Suppressor macrophage treated with lipopolysaccharide for 4 hours (primary cell): ENCODE measurements at places on chromosomes 16 and 17.

DNA sequence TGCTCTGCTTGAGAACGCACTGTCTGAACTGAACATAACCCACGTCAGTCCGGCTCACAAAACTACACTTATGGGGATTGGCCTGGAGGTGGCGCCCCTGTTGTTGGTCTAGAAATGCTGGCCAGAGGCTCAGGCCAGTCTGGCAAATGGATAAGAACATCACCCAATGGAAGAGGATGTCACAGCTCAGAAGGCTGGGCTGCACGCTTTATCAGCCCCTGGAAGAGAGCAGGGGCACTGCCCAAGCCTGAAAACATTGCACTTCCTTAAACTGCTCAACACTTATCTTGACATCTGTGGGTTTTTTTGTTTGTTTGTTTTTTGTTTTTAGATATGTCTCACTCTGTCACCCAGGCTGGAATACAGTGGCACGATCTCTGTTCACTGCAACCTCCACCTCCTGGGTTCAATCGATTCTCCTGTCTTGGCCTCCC lies 24.8 kb upstream of the BPTF start:
- peak; percentile 80 for DNase-seq

GRCh38 chr16:82182266-82183003 lies 12.4 kb upstream of the MPHOSPH6 start:
- peak; percentile 31 for DNase-seq

GRCh38 chr16:64712026-64712425 lies 409.8 kb downstream of the CDH11 start:
- DNase-seq = no peak

- DNase-seq = no peak
Observed at GRCh38 chr17:71516149-71516548, 604.7 kb upstream of the SOX9 start.

DNA sequence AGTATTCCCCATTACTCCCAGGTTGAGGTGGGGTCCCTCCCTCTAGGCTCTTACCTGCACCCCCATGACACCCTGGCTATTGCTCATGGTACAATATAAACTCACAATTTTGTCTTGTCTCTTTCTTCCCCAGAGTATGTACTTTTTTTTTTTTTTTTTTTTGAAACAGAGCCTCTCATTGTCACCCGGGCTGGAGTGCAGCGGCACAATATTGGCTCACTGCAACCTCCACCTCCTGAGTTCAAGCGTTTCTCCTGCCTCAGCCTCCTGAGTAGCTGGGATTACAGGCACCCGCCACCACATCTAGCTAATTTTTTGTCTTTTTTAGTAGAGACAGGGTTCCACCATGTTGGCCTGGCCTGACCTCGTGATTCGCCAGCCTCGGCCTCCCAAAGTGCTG lies 8.5 kb downstream of the KANSL1 start:
- DNase-seq = no peak

- DNase-seq = peak; percentile 73
Observed at GRCh38 chr17:29376667-29377270, 13.4 kb upstream of the TAOK1 start.

DNA sequence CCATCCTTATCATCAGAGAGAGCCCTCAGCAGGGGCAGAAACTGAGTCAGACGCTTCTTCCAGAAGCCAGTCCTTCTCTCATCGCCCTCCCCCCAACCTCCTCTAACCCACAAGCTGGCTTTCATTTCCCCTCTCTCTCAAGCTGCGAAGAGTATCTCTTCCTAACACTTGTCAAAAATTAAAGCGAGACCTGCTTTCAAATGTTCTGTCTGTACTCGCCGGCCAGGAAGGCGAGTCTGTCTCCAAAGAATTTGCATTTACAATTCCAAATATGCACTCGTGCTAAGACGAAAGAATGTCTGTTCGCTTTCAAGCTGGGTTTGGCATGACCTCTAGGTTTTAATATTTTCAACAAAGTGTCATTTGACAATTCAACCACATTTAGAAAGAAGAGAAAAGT lies 140.4 kb downstream of the RGS9 start:
- DNase-seq = no peak

DNA sequence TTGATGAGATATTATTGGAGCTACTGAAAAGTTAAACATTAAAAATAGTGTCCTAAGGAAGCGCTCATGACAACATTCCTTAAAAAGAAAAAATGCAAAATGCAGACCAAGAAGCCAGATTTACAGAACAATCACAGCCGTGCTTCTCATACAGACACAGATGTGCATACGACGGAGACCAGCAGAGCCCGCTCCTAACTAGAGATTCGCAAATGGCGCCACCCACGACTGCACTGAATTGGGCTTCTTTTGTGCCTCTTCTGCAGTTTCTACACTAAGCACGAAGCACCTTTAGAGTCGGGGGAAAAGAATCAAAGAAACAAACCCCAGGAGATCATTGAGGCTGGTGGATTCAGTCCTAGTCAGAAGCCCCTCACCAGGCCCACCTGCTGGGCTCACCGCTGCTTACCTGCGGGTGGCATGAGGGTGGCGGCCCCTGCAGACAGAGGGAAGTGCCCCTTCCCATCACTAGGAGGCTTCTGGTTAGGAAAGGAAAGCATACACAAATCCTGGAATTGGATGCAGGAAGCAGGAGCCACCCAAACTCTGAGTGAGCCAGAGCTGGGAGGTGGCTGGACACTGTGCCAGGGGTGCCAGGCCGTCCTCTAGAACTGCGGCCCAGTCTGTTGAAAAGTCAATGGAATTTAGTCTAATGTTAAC lies 64.9 kb upstream of the CHMP6 start:
- DNase-seq = no peak

DNA sequence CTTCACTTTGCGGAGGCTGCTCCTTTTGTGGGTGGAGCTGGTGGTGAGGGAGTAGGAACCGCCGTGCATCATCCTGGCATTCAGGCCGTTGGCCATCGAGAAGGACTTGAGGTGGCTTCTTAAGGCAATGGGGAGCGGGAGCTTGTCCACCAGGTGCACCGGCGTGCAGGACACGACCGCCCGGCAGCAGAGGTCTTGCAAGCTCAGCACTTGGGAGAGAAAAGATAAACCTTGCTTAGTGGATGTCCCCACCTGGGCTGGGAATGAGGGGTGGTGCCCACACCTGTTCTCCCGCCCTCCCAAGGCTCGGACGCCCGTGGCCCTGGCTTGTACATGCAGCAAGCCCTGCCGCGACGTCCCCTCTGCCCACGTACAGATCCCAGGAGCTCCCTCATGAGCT lies 9.7 kb upstream of the WDR45B start:
- no peak for DNase-seq

- DNase-seq = peak; percentile 60
Observed at GRCh38 chr17:3683054-3683511, 12.9 kb downstream of the P2RX5 start.

GRCh38 chr16:12403746-12404658 lies 399.7 kb downstream of the CPPED1 start:
- no peak for DNase-seq

DNA sequence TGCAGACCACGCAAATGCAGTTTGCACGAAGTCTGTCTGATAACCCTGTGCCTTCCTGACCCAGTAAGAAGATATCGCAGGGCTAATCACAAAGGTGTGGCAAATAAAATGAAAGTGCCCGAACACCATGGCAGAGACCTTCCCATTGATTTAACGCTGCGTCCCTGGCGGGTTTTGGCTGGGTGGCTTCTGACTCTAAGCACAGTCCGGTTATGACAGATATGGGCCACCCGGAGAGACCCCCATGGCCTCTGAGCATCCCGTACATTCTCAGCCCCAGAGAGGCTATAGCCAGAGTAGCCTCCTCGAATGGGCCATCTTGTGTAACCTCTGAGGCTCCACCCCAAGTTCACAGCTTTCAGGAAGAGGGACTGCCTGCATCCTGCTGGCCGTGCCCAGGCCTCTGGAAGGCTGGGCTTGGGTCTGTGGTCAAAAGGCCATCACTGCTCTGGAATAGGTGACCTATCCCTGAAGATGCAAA lies 5.5 kb downstream of the FOXC2 start:
- no peak for DNase-seq

DNA sequence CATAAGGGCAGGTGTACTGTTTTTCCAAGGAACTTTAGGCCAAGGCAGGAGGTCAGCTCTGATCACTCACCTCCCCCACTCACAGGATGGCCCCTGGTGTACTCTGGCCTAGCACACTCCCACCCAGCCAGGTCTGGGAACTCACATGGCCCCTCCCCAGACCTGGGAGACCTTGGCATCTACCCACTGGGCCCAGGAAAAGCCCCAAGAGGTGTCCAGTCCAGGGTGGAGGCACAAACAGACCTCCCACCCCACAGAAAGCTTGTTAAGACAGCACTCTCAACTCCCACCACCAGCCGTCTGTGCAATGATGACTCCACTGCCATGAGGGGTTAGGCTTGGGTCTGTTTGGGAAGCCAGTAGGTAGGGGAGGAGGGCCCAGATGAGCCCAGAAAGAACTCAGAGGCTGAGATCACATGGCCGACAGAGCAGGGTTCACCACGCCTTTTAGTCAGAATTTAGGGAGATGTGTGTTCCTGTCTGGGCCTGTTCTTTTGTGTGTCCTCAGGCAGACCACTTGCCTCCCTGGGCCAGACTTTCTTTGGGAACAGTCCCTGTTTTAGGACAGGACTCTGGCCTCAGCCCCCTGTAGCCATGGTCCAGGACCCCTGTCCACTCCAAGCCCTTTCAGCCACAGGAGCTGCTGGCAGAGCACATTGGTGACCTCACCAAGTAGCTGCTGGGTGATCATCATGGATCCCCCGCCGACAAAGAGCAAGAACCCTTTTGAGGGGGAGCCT lies 12.1 kb upstream of the CBFB start:
- DNase-seq = no peak

- peak; percentile 42 for DNase-seq
Observed at GRCh38 chr16:86252596-86252995, 257.7 kb upstream of the FOXF1 start.

DNA sequence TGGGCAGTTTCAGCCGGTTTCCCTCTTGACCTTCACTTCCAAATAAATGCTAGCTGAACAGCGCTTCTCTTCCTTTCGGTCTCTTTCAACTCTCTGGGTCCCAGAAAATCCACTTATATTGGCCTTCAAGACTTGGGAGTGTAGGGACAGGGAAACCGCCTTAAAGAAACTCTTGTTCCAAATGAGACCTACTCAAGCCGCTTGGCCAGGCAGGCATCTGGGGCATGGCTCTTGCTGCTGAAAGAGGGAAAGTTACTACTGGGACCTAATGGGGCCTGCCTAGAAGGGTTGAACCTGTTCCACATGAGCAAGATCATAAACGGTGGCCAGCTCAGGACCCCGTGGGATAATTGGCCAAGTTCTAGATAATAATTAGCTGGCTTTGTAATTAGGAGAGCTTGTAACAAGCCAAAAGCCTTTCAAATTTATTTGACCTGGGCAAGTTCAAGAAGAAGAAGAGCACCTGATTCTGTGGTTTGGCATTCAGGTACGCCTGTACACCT lies 13.2 kb downstream of the CDH1 start:
- no peak for DNase-seq

GRCh38 chr17:43803758-43804157 lies 23.5 kb downstream of the CFAP97D1 start:
- DNase-seq = no peak

GRCh38 chr16:15434425-15435215 lies at the start of gene BMERB1:
Gene BMERB1, plus strand, starts transcription at chr16:15434588. Its CDS starts 66 bp downstream, at chr16:15434654.
- DNase-seq = peak; percentile 70
